Activated T-cell treated with anti-CD3 and anti-CD28 coated beads, Interleukin-2, amount 50 U/mL, for 48 hours (primary cell): ENCODE measurements at places on chromosomes 4 and X.

DNA sequence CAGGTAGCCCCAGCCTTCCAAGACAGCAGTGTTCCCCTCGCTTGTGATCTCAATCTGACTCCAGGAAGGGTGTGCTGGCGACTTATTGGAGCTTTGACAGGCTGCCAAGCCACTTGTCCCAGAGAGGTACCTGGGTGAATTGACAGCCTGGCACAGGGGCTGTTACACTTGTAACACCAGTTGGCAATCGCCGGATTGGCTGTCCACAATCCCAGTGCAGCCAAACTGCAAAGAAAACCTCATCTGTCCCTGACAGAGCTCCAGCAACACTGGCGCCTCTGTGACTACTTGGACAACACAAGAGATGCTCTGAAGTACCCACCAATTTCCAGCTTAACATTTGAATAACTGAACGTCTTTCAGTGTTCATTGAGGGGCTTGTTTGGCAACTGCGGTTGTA is 76.8 kb upstream of the PRPS1 start:
- no peak for DNase-seq

- DNase-seq: no peak
Observed at GRCh38 chrX:119617517-119618164, 11.4 kb upstream of the NKRF start.

- no peak for DNase-seq
Observed at GRCh38 chrX:115339441-115340025, 50.0 kb downstream of the LUZP4 start.

DNA sequence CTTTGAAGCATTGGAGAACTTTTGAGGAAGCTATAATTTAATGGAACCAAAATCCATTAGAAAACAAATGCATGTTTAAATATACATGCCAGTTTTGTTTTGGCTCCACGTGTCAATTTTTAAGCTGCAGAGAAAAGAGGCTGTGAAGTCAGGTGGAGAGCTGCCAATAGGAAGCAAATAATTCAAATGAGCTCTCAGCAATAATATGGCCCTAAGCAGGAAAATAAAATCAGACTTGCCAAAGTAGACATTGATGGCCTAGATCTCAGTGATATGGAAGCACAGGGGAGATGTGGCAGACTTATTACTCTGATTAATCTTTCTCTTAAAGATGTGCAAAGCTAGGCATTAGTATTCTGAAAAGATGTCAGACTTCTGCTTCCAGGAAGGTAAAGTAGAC is 769.8 kb upstream of the NDST4 start:
- DNase-seq: no peak

GRCh38 chr4:77418333-77418732 is 187.3 kb upstream of the CXCL13 start:
- DNase-seq: no peak

GRCh38 chr4:85402371-85402770 is 72.6 kb upstream of the ARHGAP24 start:
- no peak for DNase-seq

GRCh38 chr4:73707269-73707875 is 33.0 kb upstream of the CXCL8 start:
- no peak for DNase-seq

- no peak for DNase-seq
Observed at GRCh38 chr4:42278709-42279324, 118.5 kb upstream of the SHISA3 start.

DNA sequence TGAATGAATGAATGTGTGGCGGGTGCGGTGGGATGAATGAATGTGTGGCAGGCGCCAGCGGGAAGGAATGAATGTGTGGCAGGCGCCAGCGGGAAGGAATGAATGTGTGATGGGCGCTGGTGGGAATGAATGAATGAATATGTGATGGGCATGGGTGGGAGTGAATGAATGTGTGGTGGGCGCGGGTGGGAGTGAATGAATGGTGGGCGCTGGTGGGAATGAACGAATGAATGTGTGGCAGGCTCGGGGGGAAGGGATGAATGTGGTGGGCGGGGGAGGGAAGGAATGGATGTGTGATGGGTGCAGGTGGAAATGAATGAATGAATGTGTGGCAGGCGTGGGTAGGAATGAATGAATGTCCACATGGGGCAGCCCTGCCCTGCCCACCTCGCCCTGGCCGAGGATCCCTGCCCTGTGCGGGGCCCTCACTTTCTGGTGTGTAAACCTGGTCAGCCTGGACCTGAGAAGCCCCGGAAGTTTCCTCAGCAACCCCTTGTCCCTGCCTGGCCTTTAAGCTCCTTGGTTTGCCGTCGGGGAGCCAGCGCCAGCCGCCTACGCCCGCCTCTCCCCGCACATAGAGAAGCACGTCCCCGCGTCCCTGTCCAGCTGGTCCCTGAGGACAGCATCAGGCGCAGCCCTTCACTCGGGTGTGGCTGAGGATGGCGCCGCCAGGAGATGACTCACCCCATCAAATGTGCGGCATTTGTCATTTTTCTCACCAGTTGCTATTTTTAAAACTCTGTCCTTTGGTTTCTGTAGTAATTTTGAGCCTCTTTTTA is 112.8 kb upstream of the LRPAP1 start:
- no peak for DNase-seq

GRCh38 chrX:46713672-46714490 is 45.0 kb downstream of the SLC9A7 start:
- no peak for DNase-seq

- no peak for DNase-seq
Observed at GRCh38 chr4:27149541-27150212, 289.0 kb downstream of the STIM2 start.

DNA sequence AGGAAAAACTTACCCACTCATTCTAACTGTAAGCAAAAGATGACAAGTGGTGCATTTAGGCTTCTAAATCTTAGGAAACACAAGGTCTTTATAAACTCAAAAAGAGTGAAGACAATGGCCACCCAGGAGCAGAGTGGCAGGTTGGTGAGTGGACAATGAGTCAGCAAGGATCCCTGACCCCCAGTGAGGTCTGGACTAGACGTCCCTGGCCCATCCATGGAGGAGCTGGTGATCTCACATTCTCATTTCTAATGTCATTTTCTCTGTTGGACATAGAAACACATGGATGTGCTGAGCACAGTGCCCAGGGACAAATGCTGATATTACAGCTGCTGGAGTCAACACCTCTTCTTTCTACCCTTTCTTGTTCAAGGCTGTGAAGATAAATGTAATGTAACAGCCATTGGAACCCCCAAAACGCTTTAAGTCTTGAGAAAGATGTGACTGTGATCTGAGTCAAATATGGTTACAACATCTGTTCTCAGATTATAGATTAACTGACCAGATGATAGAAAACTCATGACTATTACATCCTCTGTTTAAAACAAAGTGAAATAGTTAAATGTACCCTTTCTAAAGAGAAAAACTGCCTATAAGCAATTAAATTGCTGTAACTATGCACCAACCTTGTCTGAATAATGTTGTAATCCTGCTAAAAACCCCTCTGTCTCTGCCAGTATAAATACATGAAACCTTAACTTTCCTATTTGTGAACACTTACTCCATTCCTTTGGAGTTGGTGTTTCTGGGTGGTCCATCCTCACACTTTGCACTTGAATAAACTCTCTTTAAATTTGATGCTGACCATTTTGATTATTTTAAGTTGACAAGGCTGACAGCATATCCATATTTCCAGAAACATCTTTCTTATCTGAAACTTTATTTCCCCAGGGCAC is 92.7 kb downstream of the USP46 start:
- no peak for DNase-seq

DNA sequence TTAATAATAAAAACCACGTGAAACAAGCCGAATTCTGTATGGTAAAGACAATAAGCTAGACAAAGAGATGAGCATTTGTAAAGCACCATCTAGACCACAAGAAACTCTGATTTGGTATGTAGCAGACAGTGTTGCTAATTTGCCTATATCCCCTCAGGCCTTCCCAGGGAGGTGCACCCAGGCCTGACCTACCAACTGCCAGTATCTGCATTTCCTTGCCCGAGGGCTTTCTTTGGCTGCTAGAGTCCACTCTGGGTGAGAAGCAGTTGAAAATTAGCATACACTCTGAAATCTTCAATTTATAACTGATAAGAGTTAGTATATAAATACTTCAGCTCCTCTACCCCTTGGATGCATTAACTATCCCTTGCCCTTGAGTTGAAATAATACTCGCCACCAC is 37.4 kb upstream of the IL1RAPL1 start:
- no peak for DNase-seq

DNA sequence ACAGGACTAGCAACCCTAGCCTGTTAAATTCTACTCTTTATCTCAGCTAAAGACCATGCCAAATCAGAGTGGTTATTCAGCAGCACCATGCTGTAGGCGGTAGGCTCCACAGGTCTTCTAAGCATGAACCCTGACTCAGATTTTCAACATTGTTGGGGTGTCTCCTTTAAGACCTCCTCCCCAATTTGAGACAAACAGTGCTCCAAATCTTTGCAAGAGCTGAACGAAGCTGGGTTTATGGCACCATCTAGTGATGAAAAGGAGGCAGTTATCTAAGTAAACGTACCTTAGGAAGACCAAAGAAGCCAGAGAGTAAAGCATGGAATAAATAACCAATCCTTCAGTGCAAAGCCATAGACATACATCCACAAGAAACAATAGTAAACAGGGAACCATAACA is 334.5 kb upstream of the SLC7A11 start:
- DNase-seq: no peak

DNA sequence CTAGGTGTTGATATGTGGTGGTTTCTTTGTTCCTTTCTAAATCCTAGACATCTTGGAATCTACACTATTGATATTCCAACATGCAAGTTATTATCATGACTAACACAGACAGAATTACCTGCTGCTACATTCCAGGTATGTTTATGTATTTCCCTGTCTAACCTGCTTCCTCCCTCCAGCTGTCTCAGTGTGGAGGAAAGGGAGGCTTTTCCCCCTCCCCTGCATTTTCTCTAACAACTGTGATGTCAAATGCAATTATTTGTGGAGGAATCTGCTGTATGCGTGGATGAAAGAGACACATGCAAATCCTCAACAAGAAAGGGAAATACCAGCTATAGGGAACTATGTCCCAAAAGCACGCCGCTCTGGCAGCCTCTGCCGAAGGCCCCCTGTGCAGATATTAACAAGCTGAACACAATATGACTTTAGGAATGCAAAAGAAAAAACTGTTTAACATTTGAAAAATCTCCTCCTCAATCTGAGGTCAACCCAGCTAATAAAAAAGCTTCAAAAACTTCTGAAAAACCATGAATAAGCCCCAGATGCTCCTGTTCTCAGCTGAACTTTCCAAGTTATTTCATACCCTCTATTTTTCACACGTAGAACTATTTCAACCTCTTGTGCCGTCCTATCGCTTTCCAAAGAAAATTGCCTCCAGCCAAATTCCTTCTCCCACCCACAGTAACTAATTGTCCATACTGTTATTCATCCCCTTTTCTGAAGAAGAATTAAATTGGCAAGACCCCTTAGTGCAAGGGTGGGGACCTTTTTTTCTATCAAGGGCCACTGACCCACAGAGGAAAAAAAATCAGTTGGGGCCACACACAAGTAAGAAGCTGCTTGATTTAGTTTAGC is 225.1 kb upstream of the GPC4 start:
- DNase-seq: no peak

- peak; percentile 51 for DNase-seq
Observed at GRCh38 chrX:19566359-19567222, 51.3 kb upstream of the MAP3K15 start.

DNA sequence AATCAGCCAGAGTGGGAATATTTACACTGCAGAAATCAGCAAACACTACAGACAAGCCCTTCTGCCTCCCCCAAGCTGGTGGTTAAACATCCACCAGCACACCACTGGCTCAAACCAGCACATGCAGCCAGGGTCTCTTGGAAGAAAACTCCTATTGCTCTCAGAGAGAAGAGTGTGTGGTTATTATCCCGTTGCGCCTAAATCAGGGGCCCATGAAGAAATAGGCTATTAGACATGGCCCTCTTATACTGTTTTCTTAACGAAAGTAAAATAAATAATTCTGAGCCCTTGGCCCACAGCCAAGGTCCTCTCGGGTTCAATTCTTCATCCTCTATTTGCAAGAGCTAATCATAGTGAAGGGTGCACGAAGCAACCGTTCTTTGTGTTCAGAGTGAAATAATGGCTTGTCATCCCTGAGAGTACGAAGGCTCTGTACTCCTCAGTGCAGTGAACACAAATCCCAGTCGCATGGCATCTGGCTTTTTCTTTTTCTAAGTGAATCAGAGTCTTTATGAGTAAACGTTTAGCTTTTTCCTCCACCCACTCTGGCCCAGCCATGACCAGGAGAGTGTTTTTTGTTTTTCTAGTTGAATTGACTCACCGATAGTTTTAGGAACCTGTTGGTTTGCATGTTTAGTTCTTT is 33.4 kb upstream of the RBM47 start:
- DNase-seq: peak; percentile 65

GRCh38 chr4:145626623-145626982 is 7.4 kb downstream of the MMAA start:
- no peak for DNase-seq

DNA sequence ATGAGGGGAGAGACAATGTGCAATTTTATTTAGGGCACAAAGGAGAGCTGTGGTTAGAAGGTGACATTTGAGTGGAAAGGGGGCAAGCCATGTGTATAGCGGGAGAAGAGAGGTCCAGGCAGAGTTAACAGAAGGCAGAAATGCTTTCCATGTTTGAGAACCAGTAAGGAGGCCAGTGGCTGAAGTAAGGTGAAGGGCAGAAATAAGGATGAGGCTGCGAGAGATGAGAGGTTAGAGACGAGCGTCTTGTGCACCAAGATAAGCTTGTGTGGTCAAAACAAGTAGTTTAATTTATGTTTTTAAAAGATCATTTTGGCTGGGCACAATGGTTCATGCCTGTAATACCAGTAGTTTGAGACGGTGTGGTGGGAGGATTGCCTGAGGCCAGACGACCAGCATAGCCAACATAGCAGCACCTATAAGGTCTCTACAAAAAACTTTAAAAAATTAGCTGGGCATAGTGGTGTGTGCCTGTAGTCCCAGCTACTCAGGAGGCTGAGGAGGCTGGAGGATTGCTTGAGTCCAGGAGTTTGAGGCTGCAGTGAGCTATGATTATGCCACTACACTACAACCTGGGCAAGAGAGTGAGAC is 8.5 kb downstream of the HTT start:
- DNase-seq: no peak

- no peak for DNase-seq
Observed at GRCh38 chr4:146359771-146360170, 145.4 kb downstream of the REELD1 start.

DNA sequence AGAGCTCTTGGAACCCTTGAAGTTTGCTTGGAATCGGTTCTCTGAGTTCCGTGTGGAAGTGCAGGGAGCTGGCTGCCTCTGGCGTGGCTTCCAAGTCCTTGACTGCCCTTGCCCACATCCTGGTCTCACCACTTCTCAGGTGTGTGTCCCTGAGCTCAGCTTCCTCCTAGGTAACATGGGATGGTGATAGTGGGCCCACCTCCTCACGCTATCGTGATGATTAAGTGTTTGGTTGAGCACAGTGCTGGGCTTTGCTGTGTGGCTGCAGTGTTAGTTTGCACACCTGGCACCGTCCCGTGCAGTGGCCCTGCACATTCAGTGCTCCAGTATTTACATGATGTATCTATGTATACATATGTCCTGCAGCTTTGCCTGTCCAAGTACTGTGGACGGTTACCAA is 81.5 kb downstream of the CLDN34 start:
- no peak for DNase-seq

DNA sequence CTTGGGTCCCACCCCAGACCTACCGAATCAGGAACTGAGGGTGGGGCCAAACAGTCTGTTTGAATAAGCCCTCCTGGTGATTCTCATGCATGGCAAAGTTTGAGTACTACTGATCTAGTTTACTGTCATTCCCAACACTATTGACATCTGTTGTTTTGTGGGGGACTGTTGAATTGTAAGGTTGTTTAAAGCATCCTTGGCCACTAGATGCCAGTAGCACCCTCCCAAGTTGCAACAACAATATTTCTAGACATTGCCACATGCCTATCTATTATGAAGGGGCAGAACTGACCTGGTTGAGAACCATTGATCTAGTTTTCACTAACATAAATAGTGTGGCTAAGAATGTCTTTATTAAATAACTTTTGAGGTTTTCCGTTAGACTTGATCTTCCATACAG is 15.1 kb downstream of the TAF9B start:
- DNase-seq: no peak
